Activated CD8-positive, alpha-beta memory T cell treated with anti-CD3 and anti-CD28 coated beads for 1 hour (primary cell): ENCODE measurements at places on chromosomes 5 and 9.

DNA sequence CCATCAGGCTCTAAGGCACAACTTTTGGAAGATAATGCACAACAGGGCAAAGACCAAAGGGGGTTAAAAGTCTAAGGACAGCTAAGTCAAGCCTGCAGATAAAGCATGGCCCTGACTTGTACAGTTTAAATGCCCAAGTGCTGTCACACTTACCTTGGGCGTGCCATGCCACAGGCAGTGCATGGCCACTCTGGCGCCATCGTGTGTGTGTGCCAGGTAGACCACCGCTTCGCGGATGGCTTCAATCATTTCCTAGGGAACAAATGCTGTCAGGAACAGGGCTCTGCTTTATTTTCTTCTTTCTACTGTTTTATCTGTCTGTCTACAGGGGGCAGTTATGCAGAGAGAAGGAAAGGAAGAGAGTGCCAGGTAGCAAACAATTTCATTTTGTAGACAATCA, 19.3 kb downstream of the PUM3 start:
- DNase-seq, result no peak

- DNase-seq, result no peak
Measured at GRCh38 chr5:72245951-72246532, 74.0 kb downstream of the MRPS27 start.

DNA sequence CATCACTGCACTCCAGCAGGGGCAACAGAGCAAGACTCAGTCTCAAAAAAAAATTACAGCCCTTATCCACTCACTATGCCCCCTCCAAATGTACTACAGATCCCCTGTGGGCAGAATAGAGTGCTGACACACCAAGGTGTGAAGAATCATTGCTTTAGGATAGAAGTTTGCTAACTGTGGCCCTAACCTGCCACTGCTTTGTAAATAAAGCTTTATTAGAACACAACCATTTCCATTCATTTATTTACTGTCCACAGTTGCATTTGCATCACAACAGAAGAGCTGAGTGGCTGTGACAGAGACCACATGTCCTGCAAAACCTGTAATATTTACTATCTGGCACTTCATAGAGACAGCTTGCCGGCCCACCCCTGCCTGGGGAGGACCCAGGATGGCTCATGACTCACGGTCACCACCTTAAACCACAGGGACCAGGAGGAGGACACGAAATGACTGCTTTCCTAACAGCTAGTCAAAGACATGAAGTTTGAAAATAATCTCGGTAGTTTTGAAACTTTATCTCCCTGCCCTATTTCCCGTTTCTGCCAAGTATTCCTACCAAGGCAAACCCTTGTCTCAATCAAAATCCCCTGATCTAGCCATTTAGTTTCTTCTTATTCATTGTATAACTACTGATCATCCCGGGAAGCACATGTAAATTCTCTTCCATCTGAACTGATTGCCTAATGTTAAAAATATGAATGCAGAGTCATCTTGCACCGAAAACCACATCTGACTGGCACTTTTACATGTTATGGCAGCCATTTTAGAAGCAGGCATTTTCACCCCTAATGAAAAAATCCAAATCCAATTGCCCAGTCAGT, 206.1 kb downstream of the SLIT3 start:
- no peak for DNase-seq

DNA sequence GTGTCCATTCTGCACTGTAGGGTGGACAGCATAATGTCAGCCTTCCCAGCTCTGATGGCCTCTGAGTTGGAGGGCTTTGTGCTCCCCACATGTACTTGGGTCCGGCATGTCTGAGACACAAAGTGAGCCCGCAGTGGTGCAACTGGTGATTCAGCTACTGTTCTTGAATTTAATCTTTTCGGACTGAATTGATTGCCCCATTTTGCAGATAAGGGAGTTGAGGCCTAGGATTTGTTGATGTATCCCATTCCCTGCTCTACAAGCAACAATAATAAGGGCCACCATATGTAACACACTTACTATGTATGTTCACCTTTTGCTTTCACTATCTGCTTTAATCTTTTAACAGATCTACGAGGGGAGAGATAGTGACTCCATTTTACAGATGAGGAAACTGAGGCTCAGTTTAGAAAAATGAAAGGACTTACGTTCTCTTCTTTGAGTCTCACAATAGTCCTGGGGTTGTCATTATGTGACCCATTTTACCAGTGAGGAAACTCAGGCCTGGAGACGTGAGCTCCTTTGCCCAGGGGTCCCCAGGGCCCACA, 4.5 kb downstream of the GSN start:
- no peak for DNase-seq

DNA sequence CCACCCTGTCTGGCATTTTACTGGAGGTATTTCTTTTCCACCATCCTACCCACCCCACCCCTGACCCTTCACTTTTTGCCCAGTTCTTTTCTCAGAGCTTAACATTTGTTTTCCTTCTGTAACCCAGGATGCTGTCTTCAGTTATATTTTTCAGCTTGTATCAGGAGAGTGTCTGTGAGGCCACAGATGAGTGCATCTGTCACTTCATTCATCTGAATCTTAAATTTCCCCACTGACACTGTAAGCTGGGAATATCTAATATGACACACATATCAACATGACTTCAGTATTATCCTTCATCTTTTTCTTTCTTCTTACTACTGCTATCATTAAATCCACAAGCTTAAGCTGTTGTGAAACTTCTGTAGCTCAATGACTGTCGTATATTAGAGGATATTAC, 4.9 kb downstream of the MARCHF3 start:
- DNase-seq, result no peak

- DNase-seq, result no peak
Measured at GRCh38 chr9:34458959-34459340, 345 bp downstream of the DNAI1 start.

DNA sequence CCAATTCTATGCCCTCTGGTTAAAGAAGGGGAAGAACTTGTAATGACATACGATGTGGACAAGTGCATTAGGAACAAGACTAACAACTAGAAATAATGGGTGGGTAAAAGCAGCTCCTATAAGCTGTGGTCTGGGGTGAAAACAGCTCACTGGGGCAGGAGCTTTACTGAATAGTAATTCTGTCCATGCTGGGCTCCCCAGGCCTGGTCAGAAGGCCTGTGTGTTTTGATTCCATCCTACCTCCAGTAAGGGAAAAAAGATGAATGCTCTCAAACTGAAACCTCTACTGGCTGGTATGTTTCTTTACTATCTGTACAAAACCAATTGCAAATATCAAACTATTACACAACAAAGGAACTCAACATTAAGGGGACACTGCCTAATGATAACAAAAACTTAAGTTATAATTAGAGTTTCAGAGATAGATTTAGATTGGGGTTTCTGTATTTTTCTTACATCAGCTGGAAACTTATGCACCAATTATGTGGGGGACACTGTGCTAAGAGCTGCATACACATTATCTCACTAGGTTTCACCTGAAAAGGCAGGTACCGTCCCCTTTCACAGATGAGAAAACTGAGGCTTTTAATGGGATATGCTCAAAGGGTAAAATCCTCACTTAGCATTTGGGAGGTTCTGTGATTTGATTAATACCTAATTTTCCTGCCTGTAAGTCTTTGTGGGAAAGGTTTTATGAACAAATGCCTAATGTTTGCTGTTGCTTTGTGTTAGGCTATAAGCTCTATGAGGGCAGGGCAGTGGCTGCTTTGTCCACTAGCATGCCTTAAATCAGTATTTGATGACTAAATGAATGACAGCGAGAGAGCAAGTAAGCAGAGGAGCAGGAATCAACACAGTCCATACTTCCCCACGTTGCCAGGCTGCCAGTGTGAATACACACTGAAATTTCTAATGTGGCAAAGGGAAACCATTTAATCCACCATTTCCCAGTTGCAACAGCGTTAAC, 53.6 kb downstream of the ELL2 start:
- DNase-seq, result no peak

DNA sequence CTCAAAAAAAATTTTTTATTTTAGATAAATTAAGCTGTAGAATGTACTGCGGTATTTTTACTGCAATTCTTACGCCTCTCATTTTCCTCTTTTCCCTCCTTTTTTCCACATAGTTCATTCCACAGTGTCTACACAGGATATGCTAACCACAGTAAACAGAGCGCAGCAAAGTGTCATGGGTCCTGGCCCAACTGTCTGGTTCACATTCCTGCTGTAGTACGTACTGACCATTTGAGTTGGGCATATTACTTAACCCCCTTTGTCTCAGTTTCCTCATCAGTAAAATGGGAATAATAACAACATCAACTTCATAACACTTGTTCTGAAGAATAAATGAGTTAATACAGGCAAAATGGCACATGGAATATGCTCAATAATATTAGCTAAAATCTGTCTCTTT, 41.6 kb downstream of the SLC44A1 start:
- no peak for DNase-seq

DNA sequence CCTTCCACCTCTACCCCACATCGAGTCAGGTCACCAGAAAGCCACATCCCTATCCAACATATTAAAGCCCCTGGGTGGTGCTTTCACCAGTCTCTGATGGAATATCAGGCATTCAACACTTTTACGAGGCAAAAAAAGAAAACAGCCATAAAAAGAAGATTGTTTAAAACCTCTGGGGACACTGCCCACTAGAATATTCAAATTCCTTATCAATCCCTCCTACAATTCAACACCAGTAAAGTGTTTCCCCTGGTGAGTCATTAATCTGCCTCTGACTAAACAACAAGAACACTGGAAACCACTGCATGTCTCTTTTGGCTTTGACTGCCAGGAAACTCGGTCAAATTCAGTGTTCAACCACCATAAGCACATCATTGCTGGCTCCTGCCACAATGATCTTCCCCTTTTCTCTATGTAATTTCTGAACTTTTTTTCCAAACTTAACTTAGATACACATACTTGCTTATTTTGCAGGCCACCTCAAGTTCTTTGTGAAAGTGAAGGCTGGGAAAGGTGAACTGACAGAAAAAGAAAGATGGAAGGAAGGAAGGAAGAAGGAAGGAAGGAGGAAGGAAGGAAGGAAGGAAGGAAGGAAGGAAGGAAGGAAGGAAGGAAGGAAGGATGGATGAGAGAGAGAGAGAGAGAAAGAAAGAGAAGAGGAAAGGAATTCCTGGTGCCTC, 105.3 kb downstream of the PAX5 start:
- no peak for DNase-seq

- no peak for DNase-seq
Measured at GRCh38 chr9:10818206-10818605, 205.4 kb upstream of the PTPRD start.
